SK-N-SH treated with all-trans-retinoic acid at 6 μM for 48 hours (cell line): ENCODE measurements at places on chromosomes 4 and X.

DNA sequence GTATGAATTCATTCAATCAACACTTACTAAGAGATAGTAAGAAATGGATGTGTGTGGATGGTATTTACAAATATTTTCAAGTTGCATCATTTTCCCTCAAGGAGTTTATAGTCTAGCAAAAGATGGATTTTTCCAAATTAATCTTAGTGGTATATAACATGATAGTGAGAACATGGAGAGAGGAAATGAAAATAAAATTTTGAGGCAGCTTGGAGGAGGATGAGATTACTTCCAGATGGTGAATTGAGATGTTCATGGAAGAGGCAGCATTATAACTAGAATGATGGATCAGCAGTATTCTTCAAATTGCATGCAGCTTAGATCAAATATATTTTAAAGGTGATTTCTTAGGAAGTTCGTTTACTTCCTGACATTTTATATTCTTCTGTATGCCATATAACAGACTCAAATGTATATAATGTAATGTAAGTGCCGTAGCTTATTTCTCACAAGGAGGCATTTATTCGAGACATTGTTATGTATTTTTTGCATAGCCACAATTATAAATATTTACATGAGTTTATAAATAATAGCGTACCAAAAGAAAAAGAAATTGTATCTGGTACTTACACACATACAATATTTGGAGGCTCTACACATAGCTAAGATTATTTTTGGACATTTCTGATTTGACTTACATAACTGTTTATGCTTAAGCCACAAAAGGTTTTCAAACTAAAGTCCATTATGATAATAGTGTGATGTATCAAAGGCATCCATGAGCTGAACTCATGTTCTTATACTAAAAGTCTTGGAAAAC is 439.4 kb downstream of the SPRY1 start:
- ATAC-seq = no peak

- no peak for ATAC-seq
Observed at GRCh38 chr4:94528792-94529451, 77.2 kb downstream of the PDLIM5 start.

DNA sequence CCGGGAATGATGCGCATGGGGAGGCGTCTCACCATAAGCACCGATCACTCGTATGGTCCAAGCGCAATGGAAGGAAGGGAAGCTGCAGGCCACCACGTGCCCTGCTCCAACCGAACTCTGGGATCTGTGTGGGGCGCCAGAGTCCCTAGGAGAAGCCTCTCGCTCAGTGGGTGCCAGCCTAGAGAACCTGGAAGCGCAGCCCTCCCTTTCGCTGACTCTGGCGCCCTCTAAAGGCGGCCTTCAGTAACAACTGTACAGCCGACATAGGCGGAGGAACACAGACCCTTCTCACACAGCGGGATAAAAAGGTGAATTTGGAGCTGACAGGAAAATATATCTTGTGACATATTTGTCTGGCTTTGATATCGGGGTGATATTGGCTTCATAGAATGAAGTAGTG is 76.0 kb downstream of the INTS6L start:
- peak; percentile 99 for ATAC-seq

DNA sequence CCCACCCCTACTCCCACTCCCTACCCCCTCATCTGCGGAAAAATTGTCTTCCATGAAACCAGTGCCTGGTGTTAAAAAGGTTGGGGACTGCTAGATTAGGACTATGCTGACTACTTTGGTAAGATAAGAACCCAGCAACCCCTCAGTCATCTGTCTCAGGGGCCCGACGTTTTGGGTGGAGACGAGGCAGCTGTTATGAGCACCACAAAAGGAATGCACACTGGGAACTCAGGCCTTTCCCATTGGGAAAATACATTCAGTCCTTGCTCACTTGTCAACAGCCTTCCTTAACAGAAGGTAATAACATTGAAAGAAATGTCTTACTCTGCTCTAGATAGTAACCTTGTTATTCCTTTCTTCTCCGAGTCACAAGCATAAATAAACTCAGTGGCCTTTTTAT is 310.8 kb downstream of the AFF2 start:
- no peak for ATAC-seq

DNA sequence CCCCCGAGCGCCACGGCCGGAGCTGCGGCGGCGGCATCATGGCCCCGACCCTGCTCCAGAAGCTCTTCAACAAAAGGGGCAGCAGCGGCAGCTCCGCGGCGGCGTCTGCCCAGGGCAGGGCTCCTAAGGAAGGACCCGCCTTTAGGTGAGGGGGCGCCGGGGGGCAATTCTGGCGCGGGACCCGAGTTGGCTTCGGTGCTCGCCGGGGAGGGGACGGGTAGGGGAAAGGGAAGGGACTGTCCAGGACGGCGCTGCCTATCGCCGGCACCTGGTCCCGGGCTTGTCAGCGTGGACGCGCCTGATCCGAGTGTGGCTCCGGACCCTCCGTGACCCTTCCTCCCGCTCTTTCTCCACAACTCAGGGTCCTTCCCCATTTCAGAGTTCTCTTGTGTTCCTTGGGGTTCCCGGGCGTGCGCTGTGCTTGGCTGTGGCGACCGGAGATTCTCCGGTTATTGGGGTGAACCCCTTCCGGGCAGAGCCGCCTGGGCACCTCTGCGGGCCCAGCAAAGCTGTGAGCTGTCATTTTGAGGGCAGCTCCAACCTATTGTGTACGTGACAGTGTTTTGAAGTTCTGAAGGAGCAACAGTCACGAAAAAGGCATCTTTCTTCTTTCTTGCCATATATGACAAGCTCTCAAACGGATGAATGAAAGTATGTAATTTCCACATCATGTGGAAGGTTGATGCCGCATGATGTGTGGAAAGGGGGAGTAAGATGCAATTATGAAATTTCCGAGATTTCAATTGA is 522 bp downstream of the FNIP2 start:
- peak; percentile 68 for ATAC-seq

DNA sequence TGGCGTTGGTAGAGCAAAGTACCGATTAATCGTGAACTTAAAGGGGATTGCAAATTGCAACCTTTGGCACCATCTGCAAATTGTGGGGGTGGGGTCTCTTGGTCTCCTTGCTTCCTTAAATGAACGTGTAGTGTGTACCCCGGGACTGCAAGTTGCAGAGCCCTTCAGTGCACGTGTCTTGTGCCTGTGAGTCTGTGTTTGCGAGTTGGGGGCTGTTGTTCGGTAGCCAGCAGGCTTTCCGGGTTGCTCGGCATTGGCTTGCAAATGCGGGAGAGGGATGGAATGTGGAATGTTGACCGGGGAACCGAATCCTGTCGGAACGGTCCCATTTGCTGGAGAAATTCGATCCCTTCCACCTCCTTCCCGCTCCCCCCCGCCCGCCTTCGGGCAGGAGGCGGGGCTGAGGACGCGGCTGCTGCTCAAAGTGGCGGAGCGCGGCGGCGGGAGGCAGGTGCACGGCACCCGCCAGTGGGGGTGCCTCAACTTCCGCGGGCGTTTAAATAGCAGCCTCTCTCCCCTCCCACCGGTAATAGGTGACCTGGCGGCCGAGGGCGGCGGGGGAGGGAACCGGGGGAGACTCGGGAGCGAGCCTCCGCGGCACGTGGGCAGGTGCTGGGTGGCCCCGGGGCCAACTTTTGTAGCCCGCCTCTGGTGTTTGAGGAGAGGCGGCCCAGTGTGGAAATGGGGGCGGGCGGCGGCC is 1.5 kb downstream of the JADE1 start:
- ATAC-seq = peak; percentile 57

DNA sequence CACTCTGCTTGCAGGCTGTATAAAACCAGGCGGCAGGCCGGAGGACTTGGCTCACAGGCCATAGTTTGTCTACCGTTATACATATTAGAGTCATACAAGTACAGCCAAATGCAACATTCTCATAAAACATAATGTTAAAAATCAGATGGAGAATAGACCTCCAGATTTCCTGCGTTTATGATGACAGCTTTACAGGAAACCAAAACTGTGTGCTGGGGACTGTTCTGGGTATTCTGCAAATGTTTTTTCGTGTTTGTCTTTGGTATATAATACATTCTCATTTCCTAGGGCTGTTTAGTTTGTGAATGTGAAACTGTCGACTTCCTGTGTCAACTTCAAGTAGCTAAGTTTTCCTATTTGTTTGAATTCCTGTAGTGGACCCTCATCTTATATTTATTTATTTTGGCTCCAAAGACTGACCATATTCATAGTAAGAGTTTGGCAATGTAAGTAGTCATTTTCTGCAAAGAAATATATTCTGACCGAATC is 79.5 kb upstream of the FAM9C start:
- ATAC-seq = no peak

- ATAC-seq = no peak
Observed at GRCh38 chr4:184573701-184574100, 75.5 kb downstream of the CASP3 start.

GRCh38 chr4:148951346-148951745 is 509.1 kb upstream of the NR3C2 start:
- ATAC-seq = no peak

DNA sequence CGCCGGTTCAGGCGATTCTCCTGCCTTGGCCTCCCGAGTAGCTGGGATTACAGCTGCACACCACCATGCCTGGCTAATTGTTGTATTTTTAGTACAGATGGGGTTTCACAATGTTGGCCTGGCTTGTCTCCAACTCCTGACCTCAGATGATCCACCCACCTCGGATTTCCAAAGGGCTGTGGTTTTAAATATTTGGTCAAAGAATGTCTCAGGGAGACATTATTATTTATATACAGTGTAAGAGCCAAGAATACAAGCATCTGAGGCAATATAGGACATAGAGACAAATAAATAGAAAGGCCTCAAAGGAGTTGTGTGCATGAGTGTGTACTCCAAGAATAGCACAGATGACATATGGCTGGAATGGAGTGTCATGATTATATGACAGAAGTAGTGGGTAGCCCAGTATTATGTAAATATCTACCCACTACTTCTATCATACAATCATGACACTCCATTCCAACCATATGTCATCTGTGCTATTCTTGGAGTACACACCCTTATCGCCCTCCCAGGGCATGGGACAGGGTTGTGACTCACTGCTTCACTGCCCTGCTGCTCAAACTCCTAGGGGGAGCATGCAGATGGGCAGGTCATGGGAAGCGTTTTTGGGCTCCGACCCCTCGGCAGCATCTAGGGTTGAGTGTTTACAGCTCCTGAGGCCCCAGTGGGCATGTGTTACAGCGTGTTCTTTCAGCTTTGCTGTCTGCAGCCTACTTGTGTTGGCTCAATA is 1649.8 kb upstream of the PCDH10 start:
- peak; percentile 55 for ATAC-seq

GRCh38 chr4:1211371-1211770 is 37.6 kb downstream of the CTBP1 start:
- ATAC-seq = no peak

GRCh38 chr4:165324236-165324917 is 3.1 kb upstream of the MSMO1 start:
- no peak for ATAC-seq

DNA sequence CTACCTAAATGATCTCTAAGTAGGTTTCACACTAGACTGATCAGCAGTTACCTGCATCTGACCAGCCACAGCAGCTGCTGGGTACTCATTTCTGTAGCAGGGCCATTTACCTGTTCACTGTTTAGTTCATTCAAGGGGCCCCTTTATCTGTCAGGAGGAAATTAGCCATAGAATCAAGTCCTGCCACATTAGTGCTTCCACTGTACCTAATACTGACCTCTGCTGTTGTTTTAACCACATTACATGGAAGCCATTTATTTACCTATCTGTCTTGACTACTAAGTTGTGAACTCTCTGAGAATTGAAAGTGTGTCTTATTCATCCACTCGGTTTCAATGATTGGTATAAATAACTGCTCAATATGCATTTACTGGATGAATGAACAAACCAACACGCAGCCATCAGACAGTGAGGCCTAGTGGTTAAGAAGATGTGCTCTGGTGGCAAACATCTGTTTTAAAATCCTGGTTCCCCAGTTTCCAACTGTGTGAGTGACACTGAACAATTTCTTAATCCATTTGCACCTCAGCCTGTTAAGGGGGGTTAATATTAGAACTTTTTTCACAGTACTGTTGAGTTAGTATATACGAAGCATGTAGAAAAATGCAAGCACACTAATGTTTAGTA is 30.0 kb upstream of the ANXA5 start:
- peak; percentile 82 for ATAC-seq

GRCh38 chr4:138275216-138275615 is 33.1 kb upstream of the SLC7A11 start:
- peak; percentile 23 for ATAC-seq

- ATAC-seq = no peak
Observed at GRCh38 chrX:13165266-13166189, 121.1 kb upstream of the FAM9C start.

- ATAC-seq = no peak
Observed at GRCh38 chr4:172660251-172660650, 508.4 kb upstream of the GALNT7 start.

DNA sequence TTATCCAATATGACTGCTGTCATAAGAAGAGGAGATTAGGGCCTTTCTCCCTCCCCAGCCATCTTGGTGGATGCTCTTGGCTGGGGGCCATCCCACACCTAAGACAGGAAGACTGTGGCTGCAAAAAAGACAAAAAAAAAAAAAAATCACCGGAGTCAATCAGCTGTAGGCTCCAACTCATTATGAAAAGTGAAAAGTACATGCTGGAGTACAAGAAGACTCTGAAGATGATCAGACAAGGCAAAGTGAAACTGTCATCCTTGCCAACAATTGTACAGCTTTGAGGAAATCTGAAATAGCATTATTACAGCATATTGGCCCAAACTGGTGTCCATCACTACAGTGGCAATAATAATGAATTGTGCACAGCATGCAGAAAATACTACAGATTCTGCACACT is 5.2 kb downstream of the EGFL6 start:
- ATAC-seq = no peak

DNA sequence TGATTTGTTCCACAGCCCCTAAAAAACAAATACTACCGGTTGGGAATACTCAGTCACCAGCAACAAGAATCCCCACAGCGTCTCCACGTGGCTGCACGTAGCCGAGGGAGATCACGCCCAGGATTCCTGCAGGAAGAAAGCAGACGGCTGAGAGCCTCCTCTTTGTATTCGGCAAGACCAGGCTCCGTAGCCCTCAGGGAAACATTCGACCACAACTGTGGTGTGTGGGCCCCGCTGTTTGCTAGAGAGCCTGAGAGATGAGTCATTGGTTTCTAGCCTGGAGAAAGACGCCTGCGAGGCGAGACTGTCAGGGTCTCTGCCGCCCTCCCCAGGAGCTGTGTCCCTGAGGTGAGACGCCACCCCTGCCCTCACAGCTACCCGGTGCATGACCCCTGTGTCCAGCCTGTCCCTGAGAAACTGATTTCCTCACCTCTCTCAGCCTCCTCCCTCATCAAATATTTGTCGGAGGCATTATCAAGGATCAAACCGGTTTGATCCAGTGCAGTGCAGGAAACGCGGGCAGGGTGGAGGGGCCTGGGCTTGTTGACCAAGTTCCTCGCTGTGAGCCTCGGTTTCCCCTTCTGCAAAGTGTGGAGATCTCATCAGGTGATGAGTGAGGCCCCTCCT is 4.7 kb upstream of the S100P start:
- ATAC-seq = peak; percentile 95

- no peak for ATAC-seq
Observed at GRCh38 chr4:75385106-75385505, 129.1 kb downstream of the RCHY1 start.

DNA sequence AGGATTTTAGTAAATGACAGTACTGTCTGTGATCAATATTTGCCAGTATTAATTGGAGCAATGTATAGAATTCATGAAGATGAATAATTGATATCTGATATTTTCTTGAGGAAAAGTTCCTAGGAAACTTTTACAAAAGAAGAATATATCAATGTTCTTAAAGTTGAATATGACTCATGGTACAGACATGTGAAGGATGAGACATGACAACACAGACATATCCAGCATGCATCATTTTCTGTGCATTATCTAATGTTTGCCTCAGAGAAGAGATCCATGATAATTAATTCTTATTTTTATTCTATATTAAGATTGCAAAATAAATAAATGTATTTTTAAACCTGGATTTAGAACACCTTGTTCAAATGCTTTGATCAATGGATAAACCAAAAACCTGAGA is 452.9 kb upstream of the EPHA5 start:
- ATAC-seq = no peak
